ENCODE measurements at places on chromosomes 16 and 17.

DNA sequence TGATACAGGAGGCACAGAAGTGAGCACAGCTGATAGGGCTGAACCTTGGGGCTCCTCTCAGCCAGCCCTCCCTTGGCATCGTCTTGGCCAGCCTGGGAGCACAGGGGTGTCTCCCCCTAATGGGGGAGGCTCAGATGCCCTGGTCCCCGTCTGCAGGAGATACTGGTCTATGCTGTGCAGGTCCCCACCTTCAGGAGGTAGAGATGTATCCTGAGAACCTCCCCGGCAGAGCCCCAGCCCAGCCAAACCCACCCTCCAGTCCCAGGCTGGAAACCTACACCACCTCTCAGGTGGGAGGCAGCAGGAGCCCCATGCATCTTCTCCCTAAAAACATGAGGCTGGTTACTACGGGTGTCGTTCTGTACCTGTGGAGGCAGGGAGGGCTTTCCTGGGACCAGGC is 38.7 kb downstream of the ABCC6 start:
- DNase-seq, result no peak

DNA sequence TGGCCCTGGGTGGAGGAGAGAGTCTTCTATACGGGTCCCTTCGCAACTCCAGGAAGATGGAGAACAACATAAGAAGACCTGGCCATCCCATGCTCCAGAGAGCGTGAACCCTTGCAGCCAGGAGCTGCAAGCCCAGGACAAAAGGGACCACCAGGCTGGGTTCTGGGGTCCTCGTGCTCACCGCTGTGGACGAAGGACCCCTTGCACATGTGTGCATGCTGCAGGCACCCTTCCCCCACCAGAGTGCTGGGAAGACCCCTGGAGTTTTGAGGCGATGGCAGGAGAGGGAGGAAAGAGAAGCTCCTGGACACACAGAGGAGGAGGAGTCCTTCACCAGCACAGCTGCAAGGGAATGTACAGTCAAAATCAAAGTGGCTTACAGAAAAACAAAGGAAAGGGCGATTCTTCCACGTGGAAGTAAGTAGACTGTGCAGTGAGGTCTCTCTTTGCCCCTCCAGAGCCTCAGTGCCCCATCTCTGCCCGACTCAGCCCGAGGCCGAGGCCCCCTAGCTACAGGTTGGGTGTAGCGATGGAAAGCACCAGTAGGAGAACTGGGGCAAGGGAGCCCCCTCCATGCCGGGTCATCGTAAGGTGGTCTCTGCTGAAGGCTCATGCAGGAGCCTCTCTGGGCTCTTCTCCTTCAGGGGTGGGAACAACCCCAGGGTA is 51.3 kb downstream of the PIMREG start:
- DNase-seq, result no peak

GRCh38 chr16:84093879-84094270 is 22.9 kb downstream of the MBTPS1 start:
- no peak for DNase-seq

- no peak for DNase-seq
Measured at GRCh38 chr16:30030841-30031413, at the start of gene TLCD3B. TLCD3B (minus strand) TSS chr16:30031271; CDS start chr16:30030527, 744 bp downstream.

DNA sequence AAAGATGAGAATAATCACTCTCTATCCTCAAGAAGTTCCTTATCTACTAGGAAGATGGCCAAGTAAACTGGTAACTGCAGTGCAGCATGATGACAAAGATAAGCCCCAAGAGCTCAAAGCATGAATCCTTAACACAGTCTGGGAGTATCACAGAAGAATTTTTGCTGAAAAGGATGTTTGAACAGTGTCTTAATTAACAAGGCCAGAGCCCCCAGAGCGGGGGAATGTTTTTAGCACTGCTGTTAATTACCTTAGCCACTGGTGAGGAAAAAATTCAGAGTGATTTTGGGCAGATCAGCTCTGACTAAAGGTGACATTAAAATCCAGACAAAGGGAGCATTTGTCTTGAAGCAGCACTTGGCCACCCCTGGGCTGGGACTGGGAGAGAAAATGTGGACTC is 30.1 kb downstream of the ADAMTS18 start:
- no peak for DNase-seq

DNA sequence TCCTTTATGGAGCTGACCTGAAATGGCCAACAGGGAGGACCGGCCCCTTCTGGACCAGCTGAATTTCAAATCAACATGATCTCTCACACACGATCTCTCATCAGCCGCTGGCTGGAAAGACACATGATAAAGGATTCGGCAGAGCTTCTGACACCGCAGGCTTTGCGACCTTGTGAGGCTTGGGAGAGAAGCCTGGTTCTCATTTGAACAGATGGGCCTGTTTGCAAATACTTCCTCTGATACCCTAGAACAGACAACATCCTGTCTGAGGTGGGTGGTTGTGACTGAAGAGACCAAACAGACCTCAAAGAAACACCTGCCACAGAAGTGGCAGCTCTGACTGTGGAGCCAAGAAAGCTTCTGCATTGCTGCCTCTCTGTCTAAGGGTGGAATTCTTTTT is 77.9 kb upstream of the SDK2 start:
- DNase-seq, result no peak

GRCh38 chr17:9203771-9204425 is 182.6 kb downstream of the NTN1 start:
- DNase-seq, result no peak

DNA sequence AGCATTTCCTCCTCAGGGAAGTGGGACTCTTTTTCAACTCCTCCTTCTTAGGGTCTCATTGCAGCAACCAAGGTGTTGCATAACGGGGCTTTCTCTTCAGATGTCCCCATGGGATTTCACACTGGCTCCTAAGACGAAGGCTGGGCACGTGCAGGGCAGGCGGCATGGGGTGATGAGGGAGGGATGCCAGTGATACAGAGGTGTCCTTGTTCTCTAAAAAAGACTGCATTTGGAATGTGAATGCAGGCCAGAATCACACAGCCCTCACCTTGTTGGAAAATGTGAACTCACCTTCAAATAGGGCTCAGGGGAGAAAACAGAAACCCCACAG is 105.6 kb downstream of the XYLT1 start:
- no peak for DNase-seq

- DNase-seq, result no peak
Measured at GRCh38 chr17:21353326-21354010, 22.7 kb upstream of the KCNJ12 start.

DNA sequence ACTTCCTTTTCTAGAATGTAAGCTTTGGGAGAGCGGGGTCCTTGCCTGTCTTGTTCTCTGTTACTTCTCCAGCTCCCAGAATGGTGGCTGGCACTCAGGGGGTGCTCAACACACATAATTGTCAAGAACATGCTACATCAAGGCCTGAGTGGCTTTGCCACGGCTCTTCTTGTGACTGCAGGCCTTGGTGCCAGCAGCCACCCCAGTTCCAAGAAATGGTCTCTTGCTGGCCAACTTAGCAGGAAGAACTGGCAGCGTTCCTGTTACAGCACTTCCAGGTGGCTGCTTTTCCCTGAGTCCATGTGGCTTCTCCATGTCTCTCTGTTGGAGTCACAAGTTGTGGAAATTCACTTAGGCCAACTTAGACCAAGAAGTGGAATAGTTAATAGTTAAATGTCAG is 36.1 kb downstream of the PRKCB start:
- DNase-seq, result no peak

- DNase-seq, result peak; percentile 58
Measured at GRCh38 chr17:5832886-5833285, 237.3 kb upstream of the WSCD1 start.

Data from HS-5 (cell line).